ENCODE measurements at places on chromosomes 13 and 19.

DNA sequence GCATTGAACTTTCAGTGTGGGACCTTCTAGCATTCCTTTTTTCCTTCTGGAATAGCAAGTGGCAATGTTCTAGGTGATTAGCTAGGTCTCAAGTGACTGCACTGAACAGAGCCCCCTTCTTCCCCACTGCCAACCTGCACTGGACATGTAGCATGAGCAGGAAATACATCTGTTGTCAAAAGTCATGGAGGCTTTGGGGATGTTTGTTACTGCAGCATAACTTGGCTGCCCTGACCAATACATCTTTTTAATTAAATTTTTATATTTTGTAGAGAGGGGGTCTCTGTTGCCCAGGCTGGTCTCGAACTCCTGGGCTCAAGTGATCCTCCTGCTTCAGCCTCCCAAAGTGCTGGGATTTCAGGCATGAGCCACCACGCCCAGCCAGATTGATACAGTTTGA, 163.6 kb downstream of the CACNA1A start:
- DNase-seq, result no peak

- no peak for DNase-seq
Observed at GRCh38 chr13:93951108-93951507, 528.4 kb downstream of the DCT start.

- DNase-seq, result no peak
Observed at GRCh38 chr13:66138172-66138811, 1091.8 kb downstream of the PCDH9 start.

GRCh38 chr13:35993686-35994085, 137.5 kb downstream of the DCLK1 start:
- DNase-seq, result no peak

DNA sequence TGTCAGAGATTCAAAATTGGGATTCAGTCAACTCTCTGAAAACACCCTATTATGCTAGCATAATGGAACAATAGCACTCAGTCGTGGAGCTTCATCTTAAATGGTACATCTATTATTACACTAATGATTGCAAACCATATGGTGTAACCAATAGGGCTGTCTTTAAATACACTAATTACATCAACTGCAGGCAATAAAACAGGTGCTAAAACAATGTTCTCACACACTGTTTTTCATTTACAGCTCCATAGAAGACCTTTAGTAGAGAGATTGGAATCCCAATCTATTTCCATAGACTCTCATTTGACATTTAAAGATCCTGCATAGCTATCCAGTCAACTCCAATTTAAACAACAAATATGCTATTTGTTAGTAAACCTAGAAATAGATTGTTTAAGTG, 1917.4 kb downstream of the OLFM4 start:
- no peak for DNase-seq

DNA sequence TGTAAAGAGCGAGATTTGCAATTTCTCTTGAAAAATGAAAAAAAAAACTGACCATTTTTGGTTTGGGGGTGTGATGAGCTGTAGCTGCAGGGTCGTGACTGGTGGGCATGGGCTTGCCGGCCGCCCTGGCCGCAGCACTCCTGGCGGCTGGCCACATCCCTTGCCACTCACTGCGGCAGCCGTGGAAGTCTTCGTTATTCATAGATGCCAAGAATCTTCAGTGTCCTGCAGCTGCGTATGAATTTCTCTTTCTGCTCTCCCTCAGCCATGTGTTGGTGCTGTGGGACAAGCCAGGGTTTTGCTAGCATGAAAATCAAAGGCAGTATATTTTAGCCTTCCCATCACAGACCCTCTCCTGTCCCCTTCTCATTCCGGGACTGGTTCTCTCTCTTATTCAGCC, 151.7 kb upstream of the TSHZ3 start:
- no peak for DNase-seq

GRCh38 chr19:37329686-37330085, 41.2 kb upstream of the ZNF527 start:
- no peak for DNase-seq

DNA sequence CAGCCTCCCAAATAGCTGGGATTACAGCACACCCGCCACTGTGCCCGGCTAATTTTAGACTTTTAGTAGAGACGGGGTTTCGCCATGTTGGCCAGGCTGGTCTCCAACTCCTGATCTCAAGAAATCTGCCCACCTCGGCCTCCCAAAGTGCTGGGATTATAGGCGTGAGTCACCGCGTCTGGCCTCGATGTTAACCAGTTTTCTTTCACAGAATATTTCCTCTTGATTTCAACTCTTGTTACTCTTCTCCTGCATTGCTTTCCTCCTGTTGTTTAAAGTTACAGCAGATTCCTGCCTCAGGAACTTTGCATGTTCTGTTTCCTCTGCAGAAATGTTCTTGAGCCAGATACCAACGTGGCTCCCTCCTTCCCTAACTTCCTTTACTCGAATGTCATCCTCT, 3.7 kb upstream of the PEX11G start:
- DNase-seq, result no peak

DNA sequence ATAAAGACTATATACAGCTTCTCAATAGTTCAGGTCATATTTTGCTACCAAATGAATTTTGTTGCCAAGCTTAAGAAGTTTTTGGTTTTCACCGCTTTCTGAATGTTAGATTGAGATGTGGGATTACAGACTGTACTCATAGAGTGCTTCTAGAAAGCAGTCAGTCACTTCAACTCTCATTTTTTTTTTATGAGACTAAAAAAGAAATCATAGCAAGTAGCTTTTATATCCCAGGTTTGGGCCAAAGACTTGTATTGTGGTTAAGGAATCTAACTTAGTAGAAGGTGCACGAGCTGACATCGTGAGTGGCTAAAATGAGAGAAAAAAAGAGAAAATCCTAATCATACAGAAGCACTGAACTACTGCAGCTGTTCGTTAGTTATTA, 2.2 kb upstream of the USPL1 start:
- DNase-seq, result no peak

- DNase-seq, result no peak
Observed at GRCh38 chr19:48499316-48500090, 12.1 kb downstream of the LMTK3 start.

DNA sequence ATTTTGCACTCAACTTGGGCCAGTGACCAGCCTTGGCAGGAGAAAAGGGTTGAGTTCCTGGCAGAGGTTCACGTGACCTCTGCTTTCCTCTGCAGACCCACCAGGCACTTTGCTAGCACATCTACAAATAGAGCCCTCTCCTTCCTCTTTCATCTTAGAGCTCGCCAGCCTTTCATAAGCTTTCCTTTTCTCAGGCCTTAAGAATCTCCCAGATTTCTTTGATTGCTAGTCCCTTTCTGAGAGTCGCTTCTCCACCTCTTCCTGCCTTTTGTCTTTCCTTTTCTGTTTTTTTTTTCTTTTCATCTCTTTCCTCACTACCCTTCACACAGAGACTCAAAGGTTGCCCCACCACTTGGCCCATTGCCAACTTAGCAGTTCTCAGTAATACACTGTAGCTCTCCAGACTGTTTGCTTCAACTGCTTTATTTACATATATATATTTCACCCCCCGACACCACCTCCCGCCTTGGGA, 375.7 kb upstream of the SPRY2 start:
- DNase-seq, result peak; percentile 27

DNA sequence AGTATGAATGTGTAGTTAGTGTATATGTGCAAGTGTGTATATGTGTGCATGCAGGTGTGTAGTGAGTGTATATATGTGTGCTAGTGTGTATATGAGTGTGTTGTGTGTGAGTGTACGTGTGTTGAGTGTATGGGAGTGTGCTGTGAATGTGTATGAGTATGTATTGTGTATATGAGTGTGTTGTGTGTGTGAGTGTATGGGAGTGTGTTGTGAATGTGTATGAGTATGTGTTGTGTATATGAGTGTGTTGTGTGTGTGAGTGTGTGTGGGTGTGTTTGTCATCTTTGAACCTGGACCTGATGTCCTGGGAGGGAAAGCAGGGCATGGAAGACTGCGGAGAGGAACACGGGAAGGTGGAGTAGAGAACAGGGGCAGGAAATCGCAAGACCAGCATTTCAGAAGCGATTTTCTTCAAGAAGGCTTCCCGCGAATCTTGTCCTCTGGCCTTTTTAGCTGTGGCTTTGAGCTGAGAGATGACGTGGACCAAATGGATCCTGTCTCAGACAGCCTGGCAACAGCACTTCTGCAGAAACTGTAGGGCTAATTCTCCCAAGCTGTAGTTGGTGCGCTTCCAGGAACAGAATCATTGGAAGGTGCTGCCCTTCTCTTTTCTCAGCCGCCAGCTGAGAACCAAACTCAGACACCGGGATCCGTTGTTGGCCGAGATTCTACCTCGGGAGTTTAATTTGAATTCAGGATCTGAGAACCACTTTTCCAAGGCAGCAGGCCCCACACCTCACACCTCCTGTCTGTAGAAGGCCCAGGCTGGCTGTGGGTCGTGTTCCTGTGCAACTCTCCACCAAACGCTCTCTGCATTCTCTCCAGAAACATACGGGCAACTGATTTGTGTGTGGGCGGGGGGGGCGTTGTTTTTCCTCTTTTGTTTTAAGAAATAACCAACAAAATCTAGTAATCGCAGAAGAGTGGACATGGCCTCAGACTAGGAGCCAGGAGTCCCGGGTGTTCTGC, 94.7 kb upstream of the RAP2A start:
- DNase-seq, result no peak

DNA sequence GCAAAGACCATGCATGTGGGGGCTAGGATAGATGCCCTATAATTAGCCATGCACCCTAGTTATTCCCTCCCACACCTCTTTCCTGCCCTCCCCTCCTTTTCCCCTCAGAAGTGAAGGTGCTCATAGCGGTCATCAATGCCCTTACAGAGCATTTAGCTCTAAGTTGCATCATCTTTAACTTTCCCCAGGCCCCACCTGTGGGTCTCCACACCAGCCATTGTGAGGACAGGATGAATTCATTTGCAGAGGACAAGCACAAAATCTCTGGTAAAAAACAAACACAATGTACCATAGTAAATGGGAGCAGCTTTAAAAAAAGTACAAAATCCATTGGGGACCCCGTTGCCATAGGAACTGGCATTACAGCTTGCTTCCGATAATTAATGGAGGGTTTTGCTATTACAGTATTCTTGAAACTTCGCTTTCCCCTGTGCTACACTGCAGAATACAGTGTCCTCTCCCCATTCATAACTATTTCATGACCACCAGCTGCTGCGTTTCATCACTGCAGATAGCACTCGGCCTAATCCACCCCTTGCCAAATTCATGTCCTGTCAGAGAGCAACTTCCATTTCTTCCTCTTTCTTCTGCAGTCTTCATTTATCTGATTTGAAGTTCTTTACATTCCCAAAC, 110.5 kb downstream of the ZDHHC20 start:
- DNase-seq, result no peak

DNA sequence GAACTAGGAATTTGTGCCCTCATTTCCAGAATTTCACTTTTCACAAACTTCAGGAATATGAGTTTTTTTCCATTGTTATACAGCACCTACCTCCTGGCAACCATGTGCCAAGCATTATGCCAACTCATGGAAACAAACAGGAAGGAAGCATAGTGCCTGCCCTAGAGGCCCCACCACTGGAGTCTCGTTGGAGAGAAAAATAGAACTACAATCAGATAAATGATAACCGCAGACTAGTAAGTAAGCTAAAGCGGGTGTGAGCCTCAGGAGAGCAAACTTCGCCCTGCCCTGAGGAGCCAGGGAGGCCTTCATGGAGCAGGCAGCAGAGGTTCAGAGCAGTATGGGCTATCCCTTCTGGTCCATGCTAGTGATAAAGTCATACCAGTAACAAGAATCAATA, 75.9 kb downstream of the FRY start:
- DNase-seq, result no peak

DNA sequence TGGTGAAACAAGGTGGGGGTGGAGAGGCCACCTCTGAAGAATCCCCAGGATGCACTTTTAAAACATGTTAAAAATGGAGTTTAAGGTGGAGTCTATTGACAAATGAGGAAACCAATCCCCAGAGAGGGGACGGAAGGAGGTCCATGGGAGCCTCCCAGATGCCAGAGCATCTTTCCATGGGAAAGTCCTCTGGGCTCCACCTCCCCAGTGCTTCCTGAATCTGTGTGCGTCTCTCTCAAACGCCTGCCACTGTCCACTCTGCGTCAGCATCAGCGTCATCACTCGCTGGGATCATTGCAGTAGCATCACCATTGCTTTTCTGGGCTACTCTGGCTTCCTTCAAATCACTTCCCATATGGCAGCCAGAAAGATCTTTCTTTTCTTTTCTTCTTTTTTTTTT, 6.2 kb downstream of the GPR4 start:
- DNase-seq, result no peak

- DNase-seq, result no peak
Observed at GRCh38 chr13:28137596-28137995, 749 bp upstream of the PAN3 start.

DNA sequence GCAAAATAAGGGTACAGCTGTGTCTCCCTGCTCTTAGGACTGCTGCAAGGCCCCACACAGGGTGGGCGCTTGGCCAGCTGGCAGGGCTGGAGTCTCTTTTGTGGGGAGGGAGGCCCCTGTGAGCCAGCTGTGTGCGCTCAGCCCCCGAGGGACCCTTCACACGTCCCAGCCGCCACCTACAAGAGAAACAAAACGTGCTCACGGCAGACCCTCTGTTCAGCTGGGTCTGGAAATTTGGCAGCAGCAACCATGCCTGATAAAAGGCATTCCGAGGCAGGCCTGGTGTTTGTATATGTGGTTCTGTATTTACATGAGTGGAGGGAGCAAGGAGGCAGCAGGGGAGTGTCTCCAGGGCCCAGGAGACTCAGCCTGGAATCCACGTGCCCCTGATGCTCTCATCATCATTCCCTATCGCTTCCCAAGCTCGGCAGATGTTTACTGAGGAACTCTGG, 49.7 kb downstream of the CRTC1 start:
- no peak for DNase-seq

DNA sequence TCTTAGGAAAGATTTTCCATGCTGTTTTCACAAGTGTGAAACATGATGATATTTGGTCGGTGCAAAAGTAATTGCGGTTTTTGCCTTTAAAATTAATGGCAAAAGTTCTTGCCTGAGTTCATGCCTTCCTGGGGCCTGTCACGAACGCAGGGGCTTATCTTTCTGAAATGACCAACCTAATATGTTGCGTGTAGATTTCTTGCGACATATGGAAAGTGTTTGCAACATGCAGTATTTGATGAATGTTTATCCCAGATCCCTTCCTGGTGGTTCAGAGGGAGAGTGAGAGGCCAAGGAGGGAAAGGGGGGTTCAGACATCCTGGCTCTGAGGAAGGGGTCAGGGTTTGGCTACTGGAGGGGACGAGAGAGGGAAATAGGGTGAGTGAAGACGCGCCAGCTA, 72.0 kb downstream of the TEX29 start:
- no peak for DNase-seq

DNA sequence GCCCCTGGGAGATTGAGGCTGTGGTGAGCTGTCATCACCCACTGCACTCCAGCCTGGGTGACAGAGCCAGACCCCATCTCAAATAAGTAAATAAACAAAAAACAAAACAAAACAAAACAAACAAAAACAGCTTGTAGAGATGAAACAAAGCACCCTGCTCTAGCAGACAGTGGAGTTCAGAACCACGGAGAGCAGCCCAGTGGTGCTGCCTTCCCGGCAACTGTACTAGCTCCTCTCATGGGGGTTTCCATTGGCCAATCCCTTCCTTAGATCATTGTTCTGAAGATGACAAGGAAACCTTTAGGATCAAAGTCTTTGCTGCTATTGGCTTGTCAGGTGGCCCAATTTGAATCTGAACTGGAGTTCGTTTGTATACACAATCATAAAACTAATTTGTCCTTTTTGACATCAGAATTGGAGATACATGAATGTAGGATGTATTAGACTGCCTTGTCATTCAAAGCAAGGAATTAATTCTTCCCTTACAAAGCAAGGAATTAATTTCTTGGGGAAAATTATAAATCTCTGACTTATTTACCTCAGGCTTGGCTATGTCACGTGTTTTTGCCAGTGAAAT, 19.7 kb upstream of the SYCN start:
- DNase-seq, result no peak

Measured in HuH-7.5 (cell line).